ENCODE measurements at places on chromosomes 7 and 10. TPM values are rescaled to one million over a fixed set of nuclear protein-coding genes. Genes with fewer than 3 reads are reported as not detected.

DNA sequence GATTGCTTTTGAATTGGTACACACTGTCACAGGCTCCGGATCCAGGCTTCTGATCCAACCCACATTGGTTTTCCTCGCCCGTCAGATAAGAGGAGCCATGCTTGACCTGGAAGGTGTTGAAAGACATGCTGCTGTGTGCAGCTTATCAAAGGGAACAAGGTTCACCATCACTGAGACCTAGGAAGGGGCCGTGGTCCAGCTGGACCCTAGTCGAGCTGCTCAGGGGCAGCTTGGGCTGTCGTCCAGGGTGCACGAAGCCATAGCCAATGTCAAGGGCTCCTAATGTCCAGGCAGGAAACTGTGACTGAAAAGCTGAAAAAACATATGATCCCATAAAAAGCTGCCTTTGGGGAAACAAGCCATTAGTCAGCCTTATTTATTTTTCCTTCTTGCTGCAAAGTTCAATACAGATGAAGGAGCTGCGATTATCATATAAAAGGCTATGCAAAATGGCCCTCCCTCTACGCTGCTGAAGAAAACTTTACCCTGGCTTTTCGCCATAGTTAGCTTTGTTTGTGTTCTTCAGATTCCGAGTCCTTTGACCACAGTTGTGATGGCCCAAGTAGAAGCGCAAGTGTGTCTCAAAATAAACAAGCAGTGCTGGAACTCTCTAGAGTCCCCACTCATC lies 118.0 kb downstream of the CREB5 start:
- H3K27ac ChIP-seq, result no peak overlapping the region
- H3K4me3 ChIP-seq, result no peak overlapping the region

GRCh38 chr7:149736478-149737360 lies 36.7 kb downstream of the ZNF467 start:
- H3K4me3 ChIP-seq, result no peak overlapping the region
- peaks cover 12% of the 10 kb centered on the region for H3K4me1 ChIP-seq
- no peak for DNase-seq
- H3K27me3 ChIP-seq, result peaks cover 2% of the 10 kb centered on the region
- H3K27ac ChIP-seq, result no peak overlapping the region

GRCh38 chr7:121961089-121961867 lies 88.3 kb downstream of the PTPRZ1 start:
- H3K36me3 ChIP-seq, result no peaks in the 10 kb centered on the region
- no peak overlapping the region for H3K27ac ChIP-seq
- DNase-seq, result no peak
- no peaks in the 10 kb centered on the region for H3K4me1 ChIP-seq
- no peak overlapping the region for H3K4me3 ChIP-seq
- no peaks in the 10 kb centered on the region for H3K27me3 ChIP-seq

GRCh38 chr7:94912085-94912484 lies 4.7 kb downstream of the PPP1R9A start:
- peaks cover 14% of the 10 kb centered on the region for H3K27me3 ChIP-seq
- no peak for DNase-seq
- H3K27ac ChIP-seq, result no peak overlapping the region
- H3K4me1 ChIP-seq, result no peaks in the 10 kb centered on the region
- H3K36me3 ChIP-seq, result no peaks in the 10 kb centered on the region

GRCh38 chr10:24551161-24551560 lies 172.5 kb downstream of the ARHGAP21 start:
- DNase-seq, result no peak
- H3K27ac ChIP-seq, result no peak overlapping the region
- no peaks in the 10 kb centered on the region for H3K27me3 ChIP-seq
- no peaks in the 10 kb centered on the region for H3K36me3 ChIP-seq

- no peak for DNase-seq
- H3K36me3 ChIP-seq, result no peaks in the 10 kb centered on the region
- no peaks in the 10 kb centered on the region for H3K27me3 ChIP-seq
Measured at GRCh38 chr10:129641982-129642381, 174.9 kb downstream of the MGMT start.

GRCh38 chr7:27124902-27125689 lies 5.5 kb downstream of the HOXA4 start:
- no peak overlapping the region for H3K27ac ChIP-seq
- no peaks in the 10 kb centered on the region for H3K36me3 ChIP-seq
- H3K4me1 ChIP-seq, result no peaks in the 10 kb centered on the region
- no peak overlapping the region for H3K4me3 ChIP-seq

DNA sequence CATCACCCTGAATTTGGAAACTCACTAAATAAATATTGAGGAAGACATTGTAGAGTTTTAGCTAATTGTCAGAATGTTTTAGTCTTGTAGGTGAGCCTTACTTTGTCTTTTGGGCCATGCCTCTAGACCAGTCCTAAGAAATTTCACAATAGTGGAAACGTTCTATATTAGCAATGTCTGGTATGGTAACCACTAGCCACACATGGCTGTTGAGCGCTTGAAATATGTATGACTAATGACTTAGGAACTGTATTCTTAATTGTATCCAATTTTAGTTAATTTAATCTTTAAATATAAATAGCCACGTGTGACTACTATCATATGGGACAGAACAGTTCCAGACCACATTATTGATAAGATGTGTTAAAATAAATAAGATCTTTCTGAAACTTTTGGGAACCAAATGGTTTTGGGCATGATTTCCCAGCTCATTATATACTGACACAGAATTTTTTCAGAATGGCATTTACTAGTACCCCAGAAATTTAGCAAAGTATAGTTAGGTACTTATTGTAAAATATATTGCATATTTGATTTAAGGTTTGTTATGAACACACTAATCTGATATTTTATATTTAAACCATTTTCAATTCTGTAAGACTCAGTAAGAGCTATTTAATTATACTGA lies 95.0 kb downstream of the VPS50 start:
- no peaks in the 10 kb centered on the region for H3K4me1 ChIP-seq
- H3K27ac ChIP-seq, result no peak overlapping the region
- H3K36me3 ChIP-seq, result no peaks in the 10 kb centered on the region
- H3K4me3 ChIP-seq, result no peak overlapping the region
- no peaks in the 10 kb centered on the region for H3K27me3 ChIP-seq

DNA sequence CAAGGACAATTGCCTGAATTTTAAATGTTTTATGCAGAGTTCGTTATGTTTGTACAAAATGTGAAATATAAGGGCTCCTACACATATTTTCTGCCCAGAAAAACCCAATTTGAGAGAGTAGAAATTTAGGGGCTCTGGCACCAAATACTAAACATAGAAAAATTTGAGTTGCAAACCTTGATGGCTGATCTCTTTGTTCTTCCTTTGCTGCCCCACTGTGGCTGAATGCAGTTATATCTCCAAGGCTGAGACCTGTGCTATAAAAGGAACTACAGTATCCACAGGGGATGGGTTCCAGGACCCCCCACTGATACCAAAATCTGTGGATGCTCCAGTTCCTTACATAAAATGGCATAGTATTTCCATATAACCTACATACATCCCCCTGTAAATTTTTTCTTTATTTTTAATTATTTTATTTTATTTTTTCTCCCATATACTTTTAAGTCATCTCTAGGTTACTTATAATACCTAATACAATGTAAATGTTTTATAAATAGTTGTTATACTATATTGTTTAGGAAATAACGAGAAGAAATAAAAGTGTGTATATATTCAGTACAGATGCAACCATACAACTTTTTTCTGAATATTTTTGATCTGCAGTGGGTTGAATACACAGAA lies 22.5 kb downstream of the CFAP43 start:
- H3K4me3 ChIP-seq, result no peak overlapping the region
- no peaks in the 10 kb centered on the region for H3K27me3 ChIP-seq
- no peaks in the 10 kb centered on the region for H3K36me3 ChIP-seq
- H3K27ac ChIP-seq, result no peak overlapping the region

DNA sequence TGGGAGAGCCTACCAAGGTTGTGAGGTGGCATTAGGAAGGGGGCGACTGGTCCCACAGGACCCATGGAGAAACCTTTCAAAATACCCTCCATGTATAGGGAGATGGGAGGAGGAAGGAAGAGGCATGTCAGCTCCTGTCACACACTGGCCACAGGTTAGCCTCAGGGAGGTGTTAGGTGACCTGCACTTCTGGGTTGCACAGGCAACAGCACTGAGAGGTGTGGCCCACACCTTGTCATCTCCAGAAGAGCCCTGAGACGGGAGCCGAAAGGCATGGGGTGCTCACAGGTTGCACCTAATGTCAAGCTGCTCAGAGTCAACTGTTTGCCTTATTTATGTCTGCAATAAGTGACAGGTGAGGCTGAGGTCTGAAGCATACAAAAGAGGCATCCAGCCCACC lies 14.6 kb upstream of the USP6NL start:
- DNase-seq, result no peak
- H3K36me3 ChIP-seq, result no peaks in the 10 kb centered on the region
- no peak overlapping the region for H3K27ac ChIP-seq
- no peaks in the 10 kb centered on the region for H3K4me1 ChIP-seq
- no peak overlapping the region for H3K4me3 ChIP-seq

DNA sequence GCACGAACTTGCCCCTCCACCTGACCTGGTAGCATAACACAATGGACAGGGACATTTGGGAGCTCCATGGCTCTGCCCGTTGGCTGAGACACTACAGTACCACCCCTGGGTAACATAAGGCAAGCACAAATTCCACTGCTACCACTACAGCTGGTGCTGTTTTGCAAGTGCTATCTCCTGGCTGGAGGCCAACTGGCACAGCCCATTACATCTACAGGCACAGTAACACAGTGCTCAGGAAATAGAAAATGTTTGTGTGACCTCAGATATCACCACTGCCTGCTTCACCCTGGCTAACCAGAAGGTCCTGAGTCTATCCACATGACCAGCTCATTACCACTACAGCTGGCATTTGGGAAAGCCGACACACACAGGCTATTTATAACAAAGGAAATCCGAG lies 631.1 kb upstream of the MBL2 start:
- H3K4me3 ChIP-seq, result no peak overlapping the region
- DNase-seq, result no peak
- H3K36me3 ChIP-seq, result no peaks in the 10 kb centered on the region
- H3K4me1 ChIP-seq, result no peaks in the 10 kb centered on the region
- no peaks in the 10 kb centered on the region for H3K27me3 ChIP-seq

DNA sequence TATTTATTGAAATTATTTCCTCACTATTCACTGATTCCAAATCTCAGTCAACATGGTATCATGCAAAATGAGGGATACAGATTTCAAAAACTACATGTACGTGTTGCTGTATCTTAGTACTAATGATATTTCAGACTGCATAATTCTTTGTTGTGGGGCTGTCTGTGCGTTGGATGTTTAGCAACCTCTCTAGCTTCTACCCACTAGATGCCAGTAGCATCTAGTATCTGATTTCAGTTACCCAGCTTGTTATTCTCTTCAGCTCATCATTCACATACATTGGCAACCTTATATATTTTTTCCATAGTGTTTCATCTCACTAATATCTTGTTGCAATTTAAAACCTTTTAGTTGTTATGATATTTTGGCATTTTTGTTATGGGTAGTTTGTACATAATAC lies 22.5 kb upstream of the WASL start:
- no peak overlapping the region for H3K4me3 ChIP-seq
- no peaks in the 10 kb centered on the region for H3K4me1 ChIP-seq
- DNase-seq, result no peak

DNA sequence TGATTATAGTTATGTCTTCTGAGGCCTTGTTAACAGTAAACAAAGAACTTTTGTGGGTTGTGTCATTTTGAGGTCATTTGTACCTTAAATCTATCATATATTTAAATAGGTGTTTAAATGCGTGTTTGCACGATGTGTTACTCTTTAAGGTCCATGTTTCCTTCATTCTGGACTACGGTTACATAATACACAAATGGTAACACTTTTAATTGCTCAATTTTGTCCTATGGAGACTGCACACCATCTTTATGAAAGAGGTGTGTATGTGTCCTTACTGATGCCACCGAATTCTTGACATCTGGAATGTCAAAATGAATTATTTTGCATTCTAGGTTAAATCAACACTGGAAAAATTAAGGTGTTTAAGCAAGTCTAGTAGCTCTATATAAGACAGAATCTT lies 1.7 kb downstream of the PALS2 start:
- no peak overlapping the region for H3K4me3 ChIP-seq
- no peaks in the 10 kb centered on the region for H3K27me3 ChIP-seq
- H3K36me3 ChIP-seq, result no peaks in the 10 kb centered on the region
- no peak for DNase-seq
- no peak overlapping the region for H3K27ac ChIP-seq

- H3K4me3 ChIP-seq, result no peak overlapping the region
- no peaks in the 10 kb centered on the region for H3K36me3 ChIP-seq
- no peak for DNase-seq
- no peaks in the 10 kb centered on the region for H3K4me1 ChIP-seq
- no peak overlapping the region for H3K27ac ChIP-seq
Measured at GRCh38 chr7:29946428-29947186, 43.0 kb downstream of the SCRN1 start.

DNA sequence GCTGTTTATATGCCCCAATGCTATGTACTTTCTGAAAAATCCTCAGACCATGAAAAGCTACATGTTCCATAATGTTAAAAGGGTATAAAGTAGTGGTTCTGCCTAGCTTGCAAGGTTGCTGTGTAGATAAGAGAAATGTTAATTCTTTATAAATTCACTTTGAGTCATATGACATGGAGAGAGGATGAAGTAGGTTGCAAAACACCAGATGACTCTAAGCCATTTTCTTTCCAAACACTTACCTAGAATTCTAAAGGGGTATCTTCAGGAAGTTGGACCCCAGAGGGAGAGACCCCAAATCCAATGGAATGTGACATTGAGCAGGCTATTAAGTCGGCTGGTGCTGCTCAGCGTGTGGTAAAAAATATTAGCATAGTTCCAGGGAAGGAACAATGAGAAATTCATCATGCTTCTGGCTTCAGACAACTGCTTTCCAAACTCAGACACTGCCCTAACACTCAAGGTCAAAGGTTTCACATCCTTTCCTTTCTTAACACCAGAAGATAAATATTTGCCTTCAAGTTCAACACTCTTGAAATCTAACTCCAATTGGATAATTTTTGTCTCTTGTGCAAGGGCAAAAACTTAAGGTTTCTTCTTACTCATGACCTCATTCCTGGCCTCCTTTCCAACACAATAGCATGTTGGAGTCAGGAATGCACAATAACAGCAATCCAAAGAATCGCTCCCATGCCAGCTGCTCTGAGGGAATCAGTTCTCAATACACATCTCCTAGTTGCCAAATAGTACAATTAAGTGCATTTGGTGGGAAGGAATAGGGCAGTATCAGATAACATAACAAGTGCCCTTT lies 100.7 kb upstream of the AFAP1L2 start:
- H3K36me3 ChIP-seq, result peaks cover 11% of the 10 kb centered on the region
- no peak overlapping the region for H3K27ac ChIP-seq
- H3K4me1 ChIP-seq, result peaks cover 65% of the 10 kb centered on the region

- DNase-seq, result no peak
- no peaks in the 10 kb centered on the region for H3K36me3 ChIP-seq
- peaks cover 70% of the 10 kb centered on the region for H3K27me3 ChIP-seq
- no peak overlapping the region for H3K27ac ChIP-seq
Measured at GRCh38 chr10:117553142-117553814, 10.7 kb downstream of the EMX2 start.

Gene PLXDC2
- 0.53 TPM for total RNA-seq

Gene PALD1
- total RNA-seq, result 0.13 TPM

Gene CDC123
- 47.4 TPM for total RNA-seq

Gene ANXA8L1
- not detected for total RNA-seq

Gene CTAGE4
- total RNA-seq, result 0.75 TPM

Gene ZNF282
- total RNA-seq, result 29.1 TPM

Gene PHYHIPL
- total RNA-seq, result not detected

Gene CACUL1
- 26.3 TPM for total RNA-seq

Measured in T-cell (primary cell).